T-helper 2 cell (primary cell): ENCODE measurements at places on chromosomes 4 and X.

DNA sequence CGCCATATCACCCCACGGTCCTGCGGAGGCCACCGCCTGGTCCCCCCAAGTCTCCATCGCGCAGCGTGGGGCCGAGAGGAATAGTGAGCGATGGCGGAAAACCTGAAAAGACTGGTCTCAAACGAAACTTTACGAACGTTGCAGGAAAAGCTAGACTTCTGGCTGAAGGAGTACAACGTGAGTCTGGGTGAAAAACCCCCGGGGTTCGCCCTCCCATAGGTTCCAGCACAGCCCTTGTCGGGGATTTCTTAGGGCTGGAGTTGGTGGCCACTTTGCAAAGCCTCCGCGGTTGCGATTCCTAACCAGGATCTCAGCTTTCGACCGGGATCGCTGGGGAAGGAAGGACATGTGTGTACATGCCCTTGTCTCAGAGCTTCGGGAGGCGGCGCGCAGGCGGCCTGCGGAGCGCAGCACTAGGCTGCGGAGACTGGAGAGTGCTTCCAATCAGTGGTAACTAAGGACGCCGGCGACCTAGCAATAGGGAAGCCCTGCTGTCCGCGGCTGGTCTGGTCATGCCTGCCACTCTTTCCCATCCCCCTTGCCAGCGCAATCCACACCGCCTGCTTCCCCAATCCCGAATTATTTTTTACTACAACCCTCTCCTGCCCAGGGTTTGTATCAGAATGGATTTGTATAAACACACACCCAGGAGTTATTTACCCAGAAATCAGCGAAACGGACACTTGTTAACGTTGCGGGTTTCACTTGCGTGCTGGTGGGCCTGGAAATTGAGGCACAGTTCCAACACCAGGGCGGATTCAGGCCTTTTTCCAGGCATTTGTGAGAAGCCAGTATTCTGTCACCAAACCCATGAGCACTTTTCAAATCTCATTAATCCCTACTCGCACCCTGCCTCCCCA lies 741 bp downstream of the SPATA18 start:
- DNase-seq, result no peak

GRCh38 chr4:67152976-67153375 lies 392.3 kb downstream of the CENPC start:
- no peak for DNase-seq

GRCh38 chr4:26873391-26874026 lies 12.9 kb downstream of the STIM2 start:
- no peak for DNase-seq

DNA sequence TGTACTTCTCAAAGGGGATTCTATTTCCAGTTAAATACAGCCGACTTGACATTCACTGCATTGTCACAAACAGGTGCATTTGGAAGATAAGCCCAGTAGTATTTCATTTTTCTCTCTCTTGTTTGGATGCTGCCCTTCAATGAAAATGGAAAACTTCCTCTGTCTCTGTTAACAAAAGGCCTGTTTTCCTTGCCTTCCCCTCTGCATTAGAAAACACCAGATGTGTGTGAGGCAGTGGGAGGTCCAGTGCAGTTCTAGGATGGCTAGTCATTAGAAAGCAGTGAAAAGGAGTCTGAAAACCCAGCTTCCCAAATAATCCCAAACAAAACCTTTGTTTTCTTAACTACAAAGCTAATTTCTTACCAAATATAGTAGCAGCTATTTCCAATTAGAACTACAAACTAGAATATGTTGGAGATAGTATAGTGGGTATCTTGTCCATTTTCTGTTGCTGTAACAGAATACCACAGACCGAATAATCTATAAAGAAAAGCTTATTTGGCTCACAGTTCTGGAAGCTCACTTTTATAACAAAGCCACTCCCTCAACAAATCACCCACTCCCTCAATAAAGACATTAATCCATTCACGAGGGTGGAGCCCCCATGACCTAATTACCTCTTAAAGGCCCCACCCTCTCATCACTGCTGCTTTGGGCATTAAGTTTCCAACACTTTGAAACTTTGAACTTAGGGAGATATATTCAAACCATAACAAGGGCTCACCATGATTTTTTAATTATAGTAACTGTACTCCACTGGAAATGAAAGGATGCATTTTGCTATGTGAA lies 452.1 kb upstream of the RPS6KA3 start:
- no peak for DNase-seq

DNA sequence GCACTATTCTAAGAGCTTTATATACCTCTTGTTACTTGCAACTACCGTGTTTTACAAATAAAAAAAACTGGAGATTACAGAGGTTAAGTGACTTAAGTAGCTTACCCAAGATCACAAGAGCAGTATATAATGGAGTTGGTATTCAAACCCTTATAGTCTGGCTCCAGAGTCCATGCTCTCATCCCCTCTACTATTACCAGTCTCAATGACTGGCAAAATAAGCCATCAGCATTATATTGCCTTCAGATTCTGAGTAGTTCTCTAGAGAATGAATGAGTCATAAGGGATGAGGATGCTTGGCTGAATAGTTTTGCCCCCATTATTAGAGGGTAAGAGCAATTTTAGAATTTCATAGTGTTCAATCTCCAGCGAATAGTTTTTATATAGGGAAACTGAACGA lies 170.1 kb upstream of the ATOH1 start:
- no peak for DNase-seq

DNA sequence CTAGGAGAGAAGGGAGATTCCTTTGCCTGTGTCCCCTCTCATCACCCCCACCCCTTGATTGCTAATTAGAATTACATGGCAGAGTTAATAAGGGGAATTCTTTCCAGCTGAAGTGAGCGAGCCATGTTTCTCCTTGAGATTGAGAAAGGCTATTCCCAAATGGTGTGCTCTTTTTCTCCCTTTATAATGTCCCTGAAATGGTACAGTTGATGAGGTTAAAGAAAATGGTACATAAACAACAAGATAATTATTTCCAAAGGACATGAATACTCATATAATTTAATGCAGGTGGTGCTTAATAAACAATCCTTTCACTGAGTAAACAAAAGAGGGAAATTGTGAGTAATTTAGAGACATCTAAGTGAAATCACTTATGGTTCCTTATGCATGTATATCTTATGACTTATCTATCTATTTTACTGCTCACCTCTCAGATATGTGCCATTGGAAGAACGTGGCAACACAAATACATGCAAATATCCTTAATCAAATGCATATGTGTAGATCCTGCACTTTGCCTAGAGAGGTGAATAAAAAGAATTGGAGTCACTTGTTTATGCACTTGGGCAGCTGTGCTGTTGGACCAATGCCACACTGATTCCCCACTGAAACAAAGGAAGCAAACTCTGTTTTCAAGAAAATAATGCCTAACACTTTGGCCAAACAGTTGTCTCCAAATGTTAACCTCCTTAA lies 106.6 kb upstream of the WDR44 start:
- no peak for DNase-seq

GRCh38 chr4:180542445-180543100 lies 1700.6 kb upstream of the TENM3 start:
- no peak for DNase-seq

DNA sequence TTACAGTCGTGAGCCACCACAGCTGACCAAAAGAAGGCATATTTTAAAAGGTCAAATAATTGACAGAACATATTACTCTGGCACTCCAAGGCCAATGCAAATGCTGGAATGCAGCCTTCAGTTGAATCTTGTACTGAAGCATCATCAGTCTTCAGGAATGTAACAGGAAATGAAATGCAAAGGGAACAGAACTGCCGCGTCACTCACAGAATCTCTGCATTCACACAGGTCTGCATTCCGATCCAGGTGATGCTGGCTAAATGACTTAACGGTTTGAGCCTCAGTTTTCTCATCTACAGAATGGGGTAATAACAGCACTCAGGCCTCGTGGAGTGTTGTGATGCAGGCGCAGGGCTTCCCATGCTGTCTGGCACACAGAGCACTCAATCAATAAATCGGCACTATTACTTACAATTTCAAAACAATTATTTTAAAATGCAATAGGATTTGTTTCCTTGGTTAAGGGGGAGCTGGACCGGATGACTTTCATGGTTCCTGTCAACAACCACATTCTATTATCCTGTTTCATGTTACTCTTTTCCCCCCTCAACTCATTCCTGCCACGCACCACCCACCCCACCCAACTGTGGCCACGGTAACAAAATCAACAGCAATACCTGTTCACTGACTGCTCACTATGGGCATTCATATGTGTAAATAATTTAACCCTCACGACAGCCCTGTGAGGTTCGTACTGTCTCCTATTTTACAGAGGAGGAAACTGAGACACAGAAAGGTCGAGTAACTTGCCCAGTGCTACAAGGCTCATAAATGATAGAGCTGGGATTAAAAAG lies 32.4 kb downstream of the IGFBP7 start:
- DNase-seq, result no peak

DNA sequence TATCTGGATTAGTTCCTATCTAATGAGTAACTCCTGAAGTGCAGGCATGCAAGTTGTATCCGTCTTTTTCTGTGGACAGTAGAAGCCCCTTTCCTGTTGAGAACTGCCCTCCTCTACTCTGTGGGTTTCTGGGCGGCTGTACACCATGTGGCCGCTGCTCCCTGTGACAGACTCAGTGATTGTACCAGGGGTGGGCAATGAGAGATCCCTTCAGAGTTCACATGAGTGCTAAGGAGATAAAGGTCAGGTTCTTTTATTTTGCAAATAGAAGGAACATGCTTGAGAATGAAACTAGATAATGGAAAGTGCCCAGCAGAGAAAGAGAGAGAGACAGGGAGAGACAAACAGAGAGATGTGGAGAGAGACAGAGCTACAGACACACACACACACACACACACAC lies 76.4 kb upstream of the TAPT1 start:
- DNase-seq, result no peak

DNA sequence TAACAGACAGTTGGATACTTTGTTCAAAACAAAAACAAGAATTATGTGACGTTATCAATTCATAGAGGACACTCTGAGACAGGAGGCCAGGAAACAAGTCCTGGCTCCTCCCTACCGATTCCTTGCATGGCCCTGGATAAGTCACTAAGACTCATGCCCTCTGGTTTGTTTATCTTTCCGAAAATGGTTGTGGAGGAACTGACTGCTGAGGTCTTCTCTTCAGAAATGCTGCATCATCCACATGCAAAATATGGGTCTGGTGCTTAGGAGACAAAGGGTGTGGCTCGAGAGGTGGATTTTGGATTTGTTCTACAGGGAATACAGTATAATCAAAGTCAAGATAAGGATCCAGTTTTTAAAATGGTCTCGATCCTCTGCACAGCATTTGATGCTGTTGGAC lies 130.9 kb downstream of the RELL1 start:
- DNase-seq, result no peak

GRCh38 chrX:156001001-156001666 lies 3.6 kb downstream of the IL9R start:
- DNase-seq, result no peak

- no peak for DNase-seq
These were observed 8.6 kb downstream of the OPHN1 start for GRCh38 chrX:68424719-68425118.

GRCh38 chrX:49209434-49210251 lies 9.7 kb upstream of the SYP start:
- no peak for DNase-seq

- DNase-seq, result no peak
These were observed 1025.5 kb downstream of the RPA4 start for GRCh38 chrX:97909245-97909644.

DNA sequence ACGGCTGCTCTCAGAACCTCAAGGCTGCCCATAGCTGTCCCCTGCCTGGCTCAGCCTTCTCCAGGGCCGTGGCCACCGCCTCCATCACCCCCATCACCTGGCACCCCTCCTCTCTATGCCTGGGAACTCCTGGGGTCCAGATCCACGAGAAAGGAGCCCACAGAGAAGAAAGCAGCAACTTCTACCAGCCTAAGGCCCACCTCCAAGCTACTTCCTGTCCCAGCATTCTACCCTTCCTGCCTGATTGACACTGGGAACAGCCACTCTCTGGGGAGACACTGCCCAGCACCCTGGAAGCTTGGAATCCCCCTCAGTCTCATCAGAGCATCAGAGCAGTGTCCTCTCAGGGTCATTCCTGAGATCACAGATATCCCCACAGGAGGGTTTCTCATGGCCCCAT lies 36.9 kb upstream of the PROM1 start:
- no peak for DNase-seq

DNA sequence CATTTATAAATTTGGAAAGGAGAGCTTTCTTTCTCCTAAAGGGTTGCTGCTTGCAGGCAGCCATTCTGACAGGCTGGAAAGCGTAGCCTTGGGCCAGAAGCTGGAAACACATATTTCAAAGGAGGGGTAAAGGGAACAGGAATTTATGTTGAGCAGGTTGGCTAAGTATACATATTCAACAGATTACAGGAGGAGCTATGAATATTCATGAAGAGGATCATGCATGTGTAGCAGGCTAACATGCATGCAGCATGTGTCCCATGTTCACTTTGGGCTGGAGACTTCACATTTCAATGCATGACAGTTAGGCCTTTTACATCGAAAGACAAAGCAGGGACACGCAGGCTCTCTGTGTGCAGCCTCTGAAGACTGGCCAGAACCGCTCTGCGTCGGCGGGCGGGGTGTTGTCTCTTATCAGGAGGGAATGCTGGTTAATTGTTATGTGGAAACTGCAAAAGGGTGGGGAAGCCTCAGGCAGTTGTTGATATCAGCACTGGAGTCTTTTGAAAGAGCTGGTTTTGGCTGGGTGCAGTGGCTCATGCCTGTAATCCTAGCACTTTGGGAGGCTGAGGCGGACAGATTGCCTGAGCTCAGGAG lies 31.5 kb downstream of the CASP3 start:
- DNase-seq, result no peak

- DNase-seq, result no peak
These were observed 552.0 kb downstream of the STIM2 start for GRCh38 chr4:27412613-27413012.

- no peak for DNase-seq
These were observed 1210.6 kb downstream of the C4orf33 start for GRCh38 chr4:130306566-130306965.

GRCh38 chrX:40671126-40671525 lies 23.8 kb upstream of the CXorf38 start:
- DNase-seq, result no peak

DNA sequence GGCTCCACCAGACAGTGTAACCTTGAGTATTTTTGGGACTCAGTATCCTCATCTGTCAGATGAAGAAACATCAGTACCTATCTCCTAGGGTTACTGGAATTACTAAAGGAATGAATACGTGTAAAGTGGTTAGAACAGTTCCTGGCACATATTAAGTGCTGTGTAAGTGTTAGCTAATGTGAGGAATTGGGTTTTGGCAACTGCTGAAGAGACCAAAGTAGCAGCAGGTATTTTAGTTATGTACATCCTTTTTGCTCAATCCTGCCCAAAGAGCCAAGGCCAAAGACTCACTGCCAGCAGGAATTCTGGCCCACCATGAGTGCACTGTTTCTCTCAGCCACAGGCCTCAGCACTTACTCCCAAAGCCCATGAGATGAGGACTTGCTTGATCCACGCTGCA lies 16.7 kb upstream of the MCF2 start:
- no peak for DNase-seq

- no peak for DNase-seq
These were observed 37.5 kb upstream of the IL13RA2 start for GRCh38 chrX:115054876-115055275.

DNA sequence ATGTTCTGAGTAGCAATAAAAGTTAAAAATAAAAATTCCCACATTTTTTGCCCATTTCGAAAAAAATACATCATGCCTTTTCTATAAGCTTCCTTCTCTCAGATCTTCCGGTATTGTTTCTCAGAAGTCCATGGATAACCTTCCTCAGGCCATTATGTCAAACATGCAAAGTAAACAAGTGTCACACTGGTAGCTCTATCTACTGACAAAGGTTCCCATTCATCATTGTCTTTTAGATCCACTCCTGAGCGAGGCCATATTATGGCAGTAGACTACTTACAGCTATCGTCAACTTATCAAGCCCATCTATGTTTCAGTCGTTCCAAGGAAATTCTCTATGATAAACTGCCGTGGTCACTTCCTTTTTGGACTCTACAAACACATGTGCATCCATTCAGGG lies 1068.2 kb downstream of the GLUD2 start:
- DNase-seq, result no peak
